ENCODE measurements at places on chromosomes 4 and X.

- DNase-seq = peak; percentile 54
These were observed 25.9 kb downstream of the NOP14 start for GRCh38 chr4:2937146-2937857.

GRCh38 chrX:154815274-154815818 is 10.1 kb upstream of the MPP1 start:
- no peak for DNase-seq

DNA sequence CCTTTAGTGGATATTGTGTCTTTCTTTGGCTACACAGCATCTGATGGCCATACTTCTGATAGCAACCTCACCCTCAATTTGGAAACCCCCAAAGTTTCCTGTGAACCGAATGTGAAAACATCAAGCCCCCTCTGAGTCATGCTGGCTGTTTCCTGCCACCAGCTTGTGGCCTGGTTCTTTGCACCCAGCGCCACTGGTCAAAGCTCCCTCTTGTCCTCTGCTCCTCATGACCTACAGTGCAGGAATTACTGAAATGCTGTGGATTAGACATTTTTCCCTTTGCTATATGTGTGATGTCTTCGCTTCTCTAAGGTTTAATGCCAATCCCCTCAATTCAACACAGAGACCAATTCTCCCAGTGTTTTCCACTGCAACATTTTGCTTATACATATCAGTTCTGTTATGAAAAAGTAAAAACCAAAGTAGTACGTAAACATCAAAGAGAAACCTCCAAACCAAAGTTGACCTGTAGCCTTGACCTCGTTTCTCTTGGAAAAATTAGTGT is 224.0 kb upstream of the TENM3 start:
- no peak for DNase-seq

DNA sequence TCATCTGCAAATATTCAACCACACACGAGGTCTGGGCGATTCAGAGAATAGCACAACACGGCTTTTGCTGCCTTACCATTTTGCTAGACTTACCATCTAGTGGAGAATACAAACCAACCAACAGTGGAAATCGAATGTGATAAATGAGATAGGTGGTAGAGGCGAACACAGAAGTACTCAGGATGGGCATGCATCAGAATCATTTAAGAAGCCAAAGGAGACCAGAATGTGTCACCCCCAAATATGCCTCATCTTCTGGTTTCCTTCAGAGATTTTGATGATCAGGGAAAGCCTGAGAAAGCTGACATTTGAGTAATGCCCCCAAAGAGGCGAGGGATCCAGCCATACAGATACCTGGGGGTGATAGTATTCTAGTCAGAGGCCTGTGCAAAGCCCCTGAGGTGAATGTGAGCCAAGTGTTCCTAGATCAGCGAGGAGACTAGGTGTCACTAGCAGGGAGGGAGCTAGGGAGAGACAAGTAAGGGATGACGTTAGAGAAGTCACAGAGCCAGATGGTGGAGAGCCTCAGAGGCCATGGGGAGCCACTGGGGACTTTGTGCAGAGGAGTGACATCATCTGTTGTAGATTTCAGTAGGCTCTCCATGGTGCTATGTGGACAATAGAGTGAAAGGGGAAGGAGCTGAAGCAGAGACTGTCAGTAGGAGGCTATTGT is 1.7 kb downstream of the MTMR1 start:
- peak; percentile 51 for DNase-seq

GRCh38 chr4:113610537-113610936 is 151.0 kb downstream of the CAMK2D start:
- no peak for DNase-seq

DNA sequence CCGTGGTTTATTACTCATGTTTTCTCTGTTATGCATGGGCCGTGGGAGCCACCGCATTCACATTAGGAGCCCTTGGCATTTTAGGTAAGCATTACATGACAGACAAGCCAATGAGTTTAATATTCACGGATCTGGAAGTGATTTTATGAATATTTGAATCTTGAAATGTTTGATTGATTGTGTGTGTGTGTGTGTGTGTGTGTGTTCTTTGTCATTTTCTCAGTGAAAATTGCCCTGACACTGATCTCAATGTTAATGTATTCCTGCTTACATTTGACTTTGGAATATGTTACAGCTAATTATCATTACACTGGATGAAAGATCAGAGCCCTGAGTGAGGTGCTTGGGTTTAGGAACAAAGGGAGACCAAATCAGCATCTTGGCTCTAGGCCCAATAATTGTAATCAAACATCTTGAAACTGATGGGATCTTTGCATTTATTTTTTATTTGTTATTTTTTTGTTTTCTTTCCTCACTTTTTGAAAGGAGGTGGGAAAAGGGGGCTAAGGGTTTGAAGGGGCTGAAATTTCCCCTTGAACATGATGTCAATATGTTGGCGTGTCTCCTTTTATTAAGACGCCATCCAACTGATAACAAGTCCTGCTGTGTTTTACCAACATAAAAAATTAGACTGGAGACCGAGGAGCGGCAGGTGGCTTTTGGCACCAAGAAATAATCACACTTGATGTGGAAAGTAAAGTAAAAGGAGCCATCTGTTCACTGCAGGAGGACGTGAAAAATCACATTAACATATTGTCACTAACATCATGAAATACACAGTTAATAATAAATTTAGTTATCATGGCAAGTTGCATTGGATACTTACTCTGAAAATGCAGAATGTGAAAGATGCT is 5.2 kb upstream of the GK2 start:
- DNase-seq = no peak

DNA sequence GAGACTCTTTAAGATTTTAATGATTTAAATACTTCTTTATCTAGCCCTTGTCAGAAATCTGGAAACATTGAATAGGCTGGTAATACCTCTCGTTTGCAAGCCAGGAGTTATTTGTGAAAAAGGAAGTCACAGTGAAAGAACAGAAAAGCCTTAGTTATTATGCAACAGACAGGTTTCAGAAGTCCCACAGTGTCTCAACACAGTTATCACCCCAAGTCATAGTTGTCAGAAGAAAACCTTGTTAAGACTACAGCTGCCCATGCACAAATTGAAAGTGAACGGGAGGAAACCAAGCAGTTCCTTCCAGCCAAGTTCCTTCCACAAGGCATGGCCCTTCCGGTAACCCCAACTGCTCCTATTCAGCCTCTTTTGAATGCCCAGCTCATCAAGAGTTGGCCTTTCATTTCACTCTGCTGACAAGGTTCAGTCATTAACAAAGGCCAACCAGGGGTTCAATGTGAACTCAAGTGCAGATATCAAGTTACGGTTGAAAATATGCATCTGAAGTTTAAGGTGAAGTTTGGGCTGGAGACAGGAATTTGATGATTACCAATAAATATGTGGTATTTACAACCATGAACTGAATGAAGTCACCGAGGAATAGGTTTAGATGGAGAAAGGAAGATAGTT is 15.6 kb downstream of the ALPK1 start:
- no peak for DNase-seq

DNA sequence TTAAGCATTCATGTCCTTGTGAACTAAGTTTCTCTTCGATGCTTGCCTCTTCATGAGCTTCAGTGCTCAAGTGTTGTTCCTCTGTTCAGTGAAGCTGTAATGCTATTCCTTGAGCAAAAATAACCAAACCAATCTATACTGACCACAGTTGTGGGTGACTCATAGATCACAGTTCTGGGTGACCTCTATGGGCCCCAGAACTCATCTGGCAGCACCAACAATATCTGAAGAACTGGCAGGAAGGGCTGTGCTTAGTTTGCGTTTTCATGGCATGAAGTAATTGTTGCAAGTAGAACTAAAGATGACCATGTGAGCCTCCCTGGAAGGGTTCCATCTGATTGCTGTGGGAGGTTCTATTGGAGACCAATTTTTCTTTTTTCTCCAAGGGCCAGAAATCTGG is 106.2 kb downstream of the CCNG2 start:
- no peak for DNase-seq

- DNase-seq = no peak
These were observed 379 bp downstream of the PDGFC start for GRCh38 chr4:156971165-156971675.
